Naive thymus-derived CD4-positive, alpha-beta T cell (primary cell): ENCODE measurements at places on chromosomes 7 and 10. TPM values are rescaled to one million over a fixed set of nuclear protein-coding genes. Genes with fewer than 3 reads are reported as not detected.

DNA sequence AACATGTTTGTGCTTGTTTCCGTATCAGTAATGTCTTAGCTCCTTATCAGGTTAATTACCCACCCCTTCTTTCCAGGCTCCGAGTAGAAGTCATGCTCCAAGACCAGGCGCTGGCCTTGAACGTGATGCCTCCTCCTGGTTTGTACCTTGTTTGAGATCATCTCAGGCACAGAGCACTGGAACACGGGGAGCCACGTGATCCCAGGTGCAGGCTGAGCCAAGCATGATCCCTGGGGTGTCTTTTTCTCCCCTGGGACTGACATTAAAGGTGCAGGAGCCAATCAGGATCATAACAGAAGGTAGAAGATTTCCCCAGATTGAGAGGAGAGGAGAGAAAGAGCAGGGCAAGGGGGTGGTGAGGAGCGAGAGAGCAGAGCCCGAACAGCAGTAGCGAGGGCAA, 626.1 kb upstream of the GALNT17 start:
- DNase-seq: no peak

PHKG1 gene
- total RNA-seq: 9.4 TPM

DNA sequence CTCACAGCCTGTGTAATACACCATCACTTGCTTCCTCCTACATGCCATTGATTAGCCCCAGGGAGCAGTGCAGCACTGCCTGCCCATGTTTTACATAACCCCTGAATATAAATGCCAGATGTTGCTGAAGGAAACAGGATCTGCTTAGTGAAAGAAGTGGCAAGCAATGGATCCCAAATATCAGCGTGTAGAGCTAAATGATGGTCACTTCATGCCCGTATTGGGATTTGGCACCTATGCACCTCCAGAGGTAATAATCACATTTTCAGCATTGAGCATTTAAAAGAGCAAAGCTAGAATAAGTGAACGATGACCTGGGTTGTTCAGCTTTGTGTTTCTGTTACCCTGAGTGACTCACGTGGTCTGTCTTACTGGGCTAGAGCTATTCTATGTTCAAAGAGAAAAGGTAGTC, at the start of gene AKR1C4:
Gene AKR1C4, plus strand, starts transcription at position 136 of the 412 bp plus-strand sequence. Its CDS starts 31 bp downstream, at position 167.
- DNase-seq: no peak

- DNase-seq: no peak
These were observed 62.1 kb upstream of the STEAP1B start for GRCh38 chr7:22561895-22562593.

DNA sequence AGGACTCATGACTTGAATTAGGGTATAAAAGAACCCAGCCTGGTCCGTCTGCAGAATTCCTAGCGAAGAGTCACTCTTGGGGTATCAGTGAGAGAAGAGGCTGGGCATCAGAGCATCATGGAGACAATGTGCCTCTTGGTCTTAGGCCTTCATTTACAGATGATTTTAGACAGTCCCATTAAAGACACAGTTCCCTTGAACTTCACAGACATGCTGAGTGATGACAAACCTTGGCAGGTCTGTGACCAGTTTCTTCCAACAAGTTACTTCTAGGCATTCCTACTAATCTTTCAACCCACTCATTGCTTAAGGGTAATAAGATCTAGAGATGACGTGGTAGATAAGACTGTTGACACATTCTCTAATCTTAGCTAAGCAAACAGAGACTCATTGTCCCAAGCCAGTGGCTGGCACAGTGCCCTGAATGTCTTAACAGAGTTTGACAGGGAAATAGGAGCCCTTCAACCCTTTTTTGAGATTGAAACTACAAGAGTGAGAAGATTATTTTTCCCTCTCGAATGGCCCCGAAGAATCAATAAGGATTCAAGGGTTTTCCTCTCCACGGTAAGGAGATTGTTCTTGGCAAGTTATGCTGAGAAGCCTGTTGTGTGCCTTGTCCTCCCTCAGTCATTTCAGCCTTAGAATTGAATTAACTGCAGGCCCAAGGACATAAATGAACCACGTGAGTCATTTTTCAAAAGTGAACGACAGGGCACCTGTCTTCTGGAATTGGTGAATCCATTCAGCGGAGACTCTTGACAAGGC, 281.1 kb downstream of the CCDC3 start:
- DNase-seq: no peak

- DNase-seq: no peak
These were observed 88.1 kb upstream of the NRP1 start for GRCh38 chr10:33422471-33423153.

DNA sequence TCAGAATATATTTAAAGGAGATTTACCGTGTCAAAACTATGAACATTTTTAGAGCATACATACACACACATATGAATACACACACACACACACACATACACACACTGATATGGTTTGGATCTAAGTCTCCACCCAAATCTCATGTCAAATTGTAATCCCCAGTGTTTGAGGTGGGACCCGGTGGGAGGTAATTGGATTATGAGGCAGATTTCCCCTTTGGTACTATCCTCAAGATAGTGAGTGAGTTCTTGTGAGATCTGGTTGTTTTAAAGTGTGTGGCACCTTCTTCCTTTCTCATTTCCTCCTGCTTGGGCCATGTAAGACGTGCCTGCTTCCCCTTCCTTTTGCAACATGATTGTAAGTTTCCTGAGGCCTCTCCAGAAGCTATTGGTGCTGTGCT, 515.0 kb upstream of the ZMIZ1 start:
- DNase-seq: no peak

DNA sequence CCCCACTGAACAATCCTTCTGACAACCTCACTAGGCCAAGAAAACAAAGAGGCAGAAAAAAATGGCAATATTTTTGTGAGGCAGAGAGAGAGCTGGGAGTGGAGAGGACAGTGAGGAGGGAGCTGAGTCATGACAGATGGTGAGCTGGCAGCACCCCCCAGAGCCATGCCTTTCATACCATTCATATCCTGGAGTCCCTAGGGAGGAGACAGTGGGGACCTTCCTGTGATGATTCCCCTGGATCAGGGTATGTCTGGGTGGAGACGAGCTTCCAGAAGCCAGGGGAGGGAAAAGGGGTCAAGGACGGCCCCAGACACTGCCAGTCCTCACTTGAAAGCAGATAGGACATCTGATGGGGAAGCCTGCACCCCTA, 160.5 kb downstream of the ADAM12 start:
- DNase-seq: no peak

CPA2 gene
- total RNA-seq: not detected

FRMD4A gene
- total RNA-seq: 1.3 TPM

OPN4 gene
- not detected for total RNA-seq

- no peak for DNase-seq
These were observed 35.7 kb upstream of the PRPS1L1 start for GRCh38 chr7:18063149-18063901.

- no peak for DNase-seq
These were observed 472.7 kb upstream of the GALNT17 start for GRCh38 chr7:70659263-70659662.

- DNase-seq: no peak
These were observed 23.7 kb upstream of the ELFN1 start for GRCh38 chr7:1646391-1646790.
